ENCODE measurements at places on chromosomes 16 and 17.

DNA sequence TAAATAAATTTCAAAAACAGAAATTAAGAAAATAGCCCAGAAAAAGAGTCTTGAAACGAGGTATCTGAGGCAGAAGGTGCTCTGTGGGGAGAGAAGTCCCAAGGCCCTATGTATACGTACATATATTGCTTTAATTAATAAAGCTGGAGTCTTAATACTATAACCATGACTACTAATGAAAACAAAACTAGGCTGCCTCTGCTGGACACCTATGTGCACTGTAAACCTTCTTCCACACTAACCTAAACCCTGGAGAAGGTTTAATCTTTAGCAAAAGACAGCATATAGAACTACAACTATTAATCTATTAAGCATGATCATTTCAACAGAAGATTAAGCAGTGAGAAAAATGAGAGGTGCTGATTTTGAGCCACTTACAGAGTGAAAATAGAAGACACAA is 153.9 kb upstream of the C17orf78 start:
- DNase-seq = no peak

GRCh38 chr17:8665684-8666083 is 35.2 kb upstream of the MYH10 start:
- no peak for DNase-seq

- no peak for DNase-seq
Measured at GRCh38 chr17:61517843-61518606, 65.8 kb downstream of the TBX4 start.

DNA sequence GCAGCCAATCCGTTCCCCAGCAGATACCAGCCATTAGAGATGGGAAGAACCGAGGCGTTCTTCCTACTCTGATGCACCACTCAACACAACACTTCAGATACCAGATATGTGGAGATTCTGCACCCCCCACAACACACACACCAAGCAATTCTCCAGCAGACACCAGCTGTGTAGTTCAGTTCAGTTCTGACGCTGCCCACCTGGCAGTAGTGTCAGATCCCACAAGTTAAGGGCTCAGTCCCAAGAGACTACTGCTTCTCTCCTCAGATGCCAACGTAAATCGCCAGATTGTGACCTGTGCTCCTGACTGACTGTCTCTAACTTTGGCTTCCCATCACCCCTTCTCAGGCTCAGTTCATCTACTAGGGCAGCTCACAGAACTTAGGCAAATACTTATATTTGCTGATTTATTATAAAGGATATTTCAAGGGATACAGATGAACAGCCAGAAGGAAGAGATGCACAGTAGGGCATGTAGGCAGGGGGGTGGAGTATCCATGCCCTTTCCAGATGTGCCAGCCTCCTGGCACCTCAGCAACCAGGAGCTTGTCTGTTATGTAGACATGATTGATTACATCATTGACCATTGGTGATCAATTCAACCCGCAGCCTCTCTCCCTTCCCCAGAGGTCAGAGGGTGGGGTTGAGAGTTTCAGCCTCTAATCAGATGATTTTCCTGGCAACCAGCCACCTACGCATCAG is 110.6 kb downstream of the PRKCA start:
- DNase-seq = no peak

DNA sequence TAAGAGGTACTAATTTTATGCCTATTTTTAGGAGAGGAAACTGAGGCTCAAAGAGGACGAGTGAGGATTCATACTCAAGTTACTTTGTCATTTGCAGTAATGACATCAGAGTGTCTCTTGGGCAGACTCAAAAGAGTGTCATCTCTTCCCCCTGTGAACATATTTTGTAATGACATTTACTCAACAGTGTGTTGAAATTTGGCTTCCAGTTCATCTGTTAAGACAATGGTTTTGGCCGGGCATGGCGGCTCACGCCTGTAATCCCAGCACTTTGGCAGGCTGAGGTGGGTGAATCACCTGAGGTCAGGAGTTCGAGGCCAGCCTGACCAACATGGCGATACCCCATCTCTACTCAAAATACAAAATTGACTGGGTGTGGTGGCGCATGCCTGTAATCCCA is 28.9 kb downstream of the WFDC1 start:
- DNase-seq = no peak

- no peak for DNase-seq
Measured at GRCh38 chr17:78783711-78784324, 1.7 kb upstream of the CYTH1 start.

- DNase-seq = no peak
Measured at GRCh38 chr16:62194828-62195227, 158.6 kb upstream of the CDH8 start.

DNA sequence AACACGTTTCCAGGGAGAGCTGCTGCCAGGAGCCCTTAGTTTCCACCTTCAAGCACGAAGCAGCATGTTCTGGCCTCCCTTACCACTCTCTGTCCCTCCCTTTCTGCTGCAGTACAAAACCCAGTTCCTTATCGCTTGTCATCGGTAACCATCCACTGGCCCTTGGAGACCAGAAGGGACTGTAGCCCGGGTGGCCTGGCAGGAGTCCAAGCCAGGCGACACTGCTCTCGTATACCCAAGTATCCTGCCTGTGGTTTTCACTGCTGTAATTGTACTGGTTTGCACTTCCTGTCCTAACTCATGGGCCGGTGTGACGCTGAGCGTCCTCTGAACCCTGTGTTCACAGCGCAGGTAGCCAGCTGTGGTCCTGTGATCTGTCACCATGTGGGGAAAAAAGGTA is 81.1 kb downstream of the MAF start:
- DNase-seq = no peak

- DNase-seq = no peak
Measured at GRCh38 chr17:27339836-27340550, 46.1 kb downstream of the WSB1 start.

DNA sequence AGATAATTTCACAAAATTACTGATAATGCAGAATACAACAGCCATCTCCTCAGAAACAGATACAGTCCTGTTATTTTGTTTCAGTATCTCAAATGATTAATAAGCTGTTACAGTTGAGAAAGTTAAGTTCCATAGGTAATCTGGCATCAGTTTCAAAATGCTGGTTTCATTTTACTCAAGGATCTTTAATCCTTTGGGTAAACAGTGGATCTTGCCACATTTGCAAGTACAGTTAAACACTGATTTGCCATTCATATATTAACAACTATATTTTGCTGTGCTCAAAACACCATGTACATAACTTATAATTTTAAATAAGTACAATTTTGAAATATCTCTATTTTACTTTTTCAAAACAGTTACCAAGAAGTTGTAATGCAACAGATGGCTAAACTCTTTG is 31.2 kb downstream of the RPGRIP1L start:
- no peak for DNase-seq

DNA sequence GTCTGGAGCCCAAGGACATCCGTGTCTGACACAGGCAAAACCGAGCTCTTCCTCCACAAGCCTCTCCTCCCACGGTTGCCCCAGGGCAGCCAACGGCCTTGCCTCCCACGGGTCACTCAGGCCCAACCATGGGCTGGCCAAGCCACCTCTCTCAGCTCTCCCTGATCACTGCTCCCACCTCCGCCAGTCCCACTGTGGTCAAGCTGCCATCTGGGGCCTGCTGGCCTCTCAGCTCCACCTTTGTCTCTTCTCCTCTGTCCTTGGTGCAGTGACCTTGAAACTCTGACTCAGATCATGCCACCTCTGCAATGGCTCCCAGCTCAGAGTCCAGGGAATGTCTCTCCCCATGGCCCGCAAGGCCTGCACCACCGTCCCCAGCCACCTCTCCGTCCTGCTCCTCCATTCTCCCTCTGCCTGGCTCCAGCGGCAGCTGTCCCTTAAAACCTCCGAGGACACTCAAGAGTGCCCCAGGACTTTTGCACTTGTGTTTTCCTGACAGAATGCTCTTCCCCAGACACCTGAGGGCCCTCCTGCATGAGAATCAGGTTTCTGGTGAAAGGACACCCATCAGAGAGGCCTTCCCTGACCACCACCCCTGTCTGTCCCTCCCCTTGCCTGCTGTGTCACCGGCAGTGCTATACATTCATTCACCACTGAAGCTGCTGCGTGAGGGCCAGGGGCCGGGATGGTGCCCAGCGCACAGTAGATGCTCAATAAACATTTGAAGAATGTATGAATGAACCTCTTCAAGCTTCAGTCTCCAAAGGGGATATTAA is 19.3 kb downstream of the PEMT start:
- no peak for DNase-seq

DNA sequence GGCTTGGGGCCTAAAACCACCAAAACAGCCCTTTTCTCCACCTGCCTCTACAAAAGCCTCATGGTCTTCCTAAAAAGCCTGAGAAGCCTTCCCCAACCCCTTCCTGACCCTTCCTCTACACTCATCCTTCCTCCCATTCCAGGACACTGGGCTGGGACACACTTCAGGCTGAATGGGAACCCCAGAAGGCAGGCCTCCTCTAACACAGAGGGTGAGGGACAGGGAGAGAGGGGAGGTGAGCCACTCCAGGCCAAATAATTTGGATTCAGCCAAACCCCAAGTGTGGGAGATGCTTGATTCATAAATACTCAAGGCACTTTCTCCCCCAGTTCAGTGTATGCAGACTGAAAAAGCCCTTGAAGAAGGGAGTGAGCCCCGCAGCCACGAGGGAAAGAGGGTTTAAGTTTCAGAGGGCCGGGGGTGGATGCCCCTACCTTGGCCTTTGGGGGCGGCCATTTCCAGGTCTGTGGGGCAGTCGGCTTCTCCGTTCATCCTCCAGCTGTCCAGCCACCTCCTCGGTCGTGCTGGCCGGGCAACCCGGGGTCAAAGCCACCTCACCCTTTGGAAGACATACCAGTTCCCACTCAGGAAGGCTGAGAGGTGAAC is 1.6 kb downstream of the UBTF start:
- peak; percentile 23 for DNase-seq

GRCh38 chr17:68036304-68037147 is 991 bp downstream of the KPNA2 start:
- DNase-seq = no peak

DNA sequence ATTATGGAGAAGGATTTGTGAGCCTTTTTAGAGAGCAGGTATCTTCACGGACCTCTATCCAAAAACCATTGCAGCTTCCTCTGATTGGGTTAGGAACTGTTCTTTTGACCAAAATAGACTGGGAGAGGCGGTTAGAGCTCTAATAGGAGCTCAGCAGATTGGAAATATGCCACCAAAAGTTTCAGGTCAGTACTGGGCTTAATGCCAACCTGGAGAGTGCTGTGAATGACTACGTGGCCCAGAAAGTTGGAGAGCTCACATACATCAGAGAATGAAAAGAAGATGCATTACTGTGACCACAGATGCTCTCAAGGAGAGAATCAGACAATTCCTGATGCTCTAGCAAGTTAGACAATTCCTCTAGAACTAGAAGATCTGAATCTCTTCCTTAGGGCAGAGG is 86.5 kb downstream of the ABCA8 start:
- DNase-seq = no peak

DNA sequence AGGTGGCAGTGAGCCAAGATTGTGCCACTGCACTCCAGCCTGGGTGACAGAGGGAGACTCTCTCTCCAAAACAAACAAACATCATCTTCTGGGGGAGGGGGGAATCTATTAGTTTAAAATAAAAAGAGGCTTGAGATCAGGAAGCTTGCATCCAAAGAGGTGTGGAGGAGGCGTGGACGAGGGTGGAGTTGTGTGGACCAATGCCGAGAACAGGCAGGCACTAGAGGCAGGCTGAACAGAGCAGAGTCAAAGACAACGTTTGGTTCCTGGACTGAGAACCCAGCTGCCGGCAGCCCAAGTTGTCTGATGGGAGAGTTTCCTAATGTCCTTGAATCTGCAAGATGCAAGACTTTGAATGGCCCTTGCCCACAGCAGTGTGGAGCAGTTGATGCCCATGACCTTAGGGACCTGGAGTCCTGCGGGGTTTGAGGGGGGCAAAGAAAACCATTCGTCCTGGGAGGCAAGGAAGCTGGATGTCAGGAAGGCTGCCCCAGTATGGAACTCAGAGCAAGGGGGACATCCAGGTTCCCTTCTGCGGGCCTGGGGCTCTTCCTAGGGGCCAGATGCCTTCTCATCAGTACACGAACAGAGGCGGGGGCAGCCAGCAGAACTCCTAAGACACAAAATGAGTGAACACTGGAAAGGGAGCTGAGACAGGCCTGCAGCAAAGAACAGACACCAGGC is 9.2 kb downstream of the TBC1D16 start:
- DNase-seq = no peak

DNA sequence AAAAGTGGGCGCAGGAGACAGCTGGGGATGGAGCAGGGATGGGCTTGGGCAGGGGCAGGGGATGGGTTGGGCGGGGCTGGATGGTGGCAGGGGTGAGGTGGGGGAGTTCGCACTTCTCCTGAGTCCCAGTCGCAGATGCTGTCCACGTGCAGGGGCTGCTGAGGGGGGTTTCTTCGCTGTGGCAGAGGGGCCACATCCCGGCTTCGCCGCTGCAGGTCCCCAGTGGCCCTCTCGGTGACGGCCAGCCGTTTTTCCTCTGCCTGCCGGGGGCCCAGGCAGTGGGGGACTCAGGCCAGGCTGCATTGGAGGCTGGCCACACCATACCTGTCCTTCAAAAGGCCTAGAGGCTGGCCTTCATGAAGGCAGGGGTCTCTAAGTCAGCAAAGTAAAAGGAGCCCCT is 8.3 kb downstream of the EVPL start:
- DNase-seq = peak; percentile 20

GRCh38 chr17:77564278-77564920 is 394.1 kb upstream of the TNRC6C start:
- DNase-seq = peak; percentile 8

- peak; percentile 66 for DNase-seq
Measured at GRCh38 chr17:58531661-58532554, 17.5 kb upstream of the MTMR4 start.

GRCh38 chr17:75349589-75349988 is 55.9 kb downstream of the GRB2 start:
- no peak for DNase-seq

DNA sequence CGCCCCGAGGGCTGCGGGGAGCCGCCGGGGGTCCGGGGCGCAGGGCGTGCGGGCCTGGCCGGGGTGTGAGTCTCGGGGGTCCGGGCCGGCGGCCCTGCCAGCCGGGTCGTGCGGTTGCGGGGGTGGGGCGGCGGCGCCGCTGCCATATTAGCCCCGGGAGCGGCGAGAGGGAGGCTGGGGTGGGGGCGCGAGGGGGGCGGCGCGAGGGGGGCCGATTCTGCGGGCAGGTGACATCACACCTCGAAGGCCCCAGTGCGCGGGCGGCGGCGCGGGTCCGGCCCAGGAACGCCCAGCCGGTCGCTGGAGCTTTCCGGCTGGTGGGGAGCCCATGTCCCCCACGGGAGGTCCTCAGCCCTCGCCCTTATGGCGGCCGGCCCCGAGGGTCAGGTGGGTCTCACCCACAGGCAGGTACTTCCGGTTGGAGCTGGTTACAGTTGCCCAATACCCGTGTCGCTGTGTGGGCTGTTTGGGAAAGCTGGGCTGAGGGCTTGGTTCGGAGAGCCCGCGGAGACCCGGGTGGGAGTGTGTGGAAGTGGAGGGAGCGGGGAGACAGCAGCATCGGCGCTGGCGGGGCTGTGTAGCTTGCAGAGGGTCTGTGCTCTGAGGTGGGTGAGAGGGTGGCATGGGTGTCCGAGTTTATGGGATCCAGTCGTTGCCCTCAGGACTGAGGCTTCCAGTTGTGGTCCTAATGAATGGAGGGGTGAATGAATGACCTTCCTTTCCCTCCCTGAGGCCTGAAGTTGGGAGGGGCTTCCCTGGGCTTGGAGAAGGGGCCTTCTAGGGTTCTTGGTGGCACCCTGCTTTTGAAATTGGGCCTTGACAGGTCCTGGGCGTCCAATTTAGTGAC is 804 bp downstream of the ATP6V0C start:
- DNase-seq = peak; percentile 51
